Activated naive CD4-positive, alpha-beta T cell treated with anti-CD3 and anti-CD28 coated beads, Interleukin-2, amount 50 U/mL, for 72 hours (primary cell): ENCODE measurements at places on chromosomes 11 and 22. TPM values are rescaled to one million over a fixed set of nuclear protein-coding genes. Genes with fewer than 3 reads are reported as not detected.

Gene JHY
- 1.5 TPM for total RNA-seq

DNA sequence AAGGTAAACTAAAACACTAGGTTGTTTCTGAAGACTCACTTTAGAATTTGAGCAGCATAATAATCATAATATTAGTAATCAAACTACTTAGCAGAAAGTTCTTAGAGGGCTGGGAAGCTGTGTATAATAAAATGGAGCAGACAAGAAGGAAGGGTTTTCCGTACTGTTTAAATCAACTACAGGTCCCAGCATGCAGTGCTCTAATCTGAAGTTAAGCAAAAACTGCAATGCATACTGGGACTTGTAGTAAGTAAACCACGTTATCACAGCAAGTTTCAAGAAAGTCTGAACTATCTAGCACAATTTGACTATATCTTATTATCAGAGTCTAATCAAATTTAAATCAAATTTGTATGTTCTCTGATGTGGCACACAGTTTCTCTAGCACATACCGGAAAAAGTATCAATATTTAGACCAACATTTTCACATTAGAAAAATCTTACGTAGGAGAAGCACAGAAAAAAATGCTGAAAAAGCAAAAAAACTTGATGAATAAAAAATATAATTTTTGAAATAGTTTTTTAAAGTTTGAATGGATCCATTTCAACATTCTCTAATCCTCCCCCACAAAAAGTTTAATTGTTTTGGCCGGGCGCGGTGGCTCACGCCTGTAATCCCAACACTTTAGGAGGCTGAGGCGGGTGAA lies 8.2 kb downstream of the PHF21A start:
- no peak for DNase-seq

GRCh38 chr11:102762361-102762767 lies 18.1 kb downstream of the MMP10 start:
- no peak for DNase-seq

GRCh38 chr22:49444781-49445180 lies 382.9 kb downstream of the BRD1 start:
- DNase-seq, result no peak

DNA sequence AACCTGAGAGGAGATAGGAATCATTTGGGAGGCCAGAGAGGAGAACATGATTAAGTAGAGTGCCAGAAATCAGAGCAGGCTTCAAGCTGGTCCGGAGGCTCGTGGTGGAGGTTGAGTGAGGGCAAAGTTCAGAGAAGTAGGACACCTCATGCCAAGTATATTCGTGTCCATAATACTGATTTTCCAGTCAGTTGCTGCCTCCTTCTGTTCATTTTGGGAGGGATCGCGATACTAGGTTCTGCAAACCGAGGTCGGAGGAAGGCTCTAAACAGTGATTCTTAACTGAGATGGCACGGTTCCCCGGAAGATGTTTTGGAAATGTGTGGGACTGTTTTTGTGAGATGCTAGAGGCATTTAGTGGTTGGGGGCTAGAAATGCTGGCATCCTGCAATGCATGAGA lies 13.6 kb upstream of the CD3E start:
- DNase-seq, result no peak
